ENCODE measurements at places on chromosomes 7 and 10. TPM values are rescaled to one million over a fixed set of nuclear protein-coding genes. Genes with fewer than 3 reads are reported as not detected.

CALML5 gene
- not detected for total RNA-seq

MACC1 gene
- total RNA-seq = 0.03 TPM

SMKR1 gene
- not detected for total RNA-seq

ADCK2 gene
- 8.5 TPM for total RNA-seq

DNA sequence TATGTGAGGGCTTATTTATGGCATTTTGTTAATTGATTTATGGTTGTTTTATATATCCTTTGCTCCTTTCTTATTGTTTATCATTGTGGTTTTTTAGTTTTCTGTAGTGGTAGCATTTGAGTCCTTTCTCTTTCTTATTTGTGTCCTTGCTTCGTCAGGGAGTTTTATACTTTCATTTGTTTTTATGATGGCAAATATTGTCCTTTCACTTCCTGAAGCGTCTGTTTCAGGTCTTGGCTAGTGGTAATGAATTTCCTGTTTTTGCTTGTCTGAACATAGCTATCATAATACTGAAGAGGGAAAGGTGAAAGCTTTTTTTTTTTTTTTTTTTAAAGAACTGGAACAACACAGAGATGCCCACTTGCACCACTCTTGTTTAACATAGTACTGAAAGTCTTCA lies 228.2 kb downstream of the ATRNL1 start:
- no peaks in the 10 kb centered on the region for H3K36me3 ChIP-seq
- no peak overlapping the region for H3K27ac ChIP-seq
- H3K4me1 ChIP-seq = no peaks in the 10 kb centered on the region
- no peak for DNase-seq
- no peak overlapping the region for H3K4me3 ChIP-seq

- H3K27ac ChIP-seq = no peak overlapping the region
- H3K27me3 ChIP-seq = no peaks in the 10 kb centered on the region
- peaks cover 89% of the 10 kb centered on the region for H3K36me3 ChIP-seq
- H3K4me3 ChIP-seq = no peak overlapping the region
Measured at GRCh38 chr10:5760515-5760914, 52.7 kb downstream of the GDI2 start.

- H3K27ac ChIP-seq = no peak overlapping the region
- no peak for DNase-seq
- H3K4me3 ChIP-seq = no peak overlapping the region
- peaks cover 7% of the 10 kb centered on the region for H3K4me1 ChIP-seq
- no peaks in the 10 kb centered on the region for H3K36me3 ChIP-seq
Measured at GRCh38 chr10:104579136-104579535, 62.0 kb upstream of the SORCS3 start.
